Bronchial epithelial cell (primary cell): ENCODE measurements at places on chromosomes 2 and 18. TPM values are rescaled to one million over a fixed set of nuclear protein-coding genes. Genes with fewer than 3 reads are reported as not detected.

The PMAIP1 gene
- 12.1 and 16.6 TPM in 2 replicates for total RNA-seq

DNA sequence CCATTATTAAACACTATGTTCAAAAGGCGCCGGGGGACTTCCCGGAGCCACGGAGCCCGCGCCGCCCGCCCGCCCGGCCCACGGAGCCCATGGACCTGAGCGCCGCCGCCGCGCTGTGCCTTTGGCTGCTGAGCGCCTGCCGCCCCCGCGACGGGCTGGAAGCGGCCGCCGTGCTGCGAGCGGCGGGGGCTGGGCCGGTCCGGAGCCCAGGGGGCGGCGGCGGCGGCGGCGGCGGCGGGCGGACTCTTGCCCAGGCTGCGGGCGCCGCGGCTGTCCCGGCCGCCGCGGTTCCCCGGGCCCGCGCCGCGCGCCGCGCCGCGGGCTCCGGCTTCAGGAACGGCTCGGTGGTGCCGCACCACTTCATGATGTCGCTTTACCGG lies 197 bp downstream of the GDF7 start:
- DNase-seq: no peak

- no peak for DNase-seq
Measured at GRCh38 chr18:79400591-79401381, 5.1 kb downstream of the NFATC1 start.

The MGAT4A gene
- total RNA-seq: 3.9 and 6.0 TPM in 2 replicates

- no peak for DNase-seq
Measured at GRCh38 chr2:186614373-186614772, 24.5 kb downstream of the ITGAV start.

The NOSTRIN gene
- 0.26 and 0.64 TPM in 2 replicates for total RNA-seq

The ACTG2 gene
- not detected in 2 replicates for total RNA-seq
